ENCODE measurements at places on chromosomes 2 and 18.

DNA sequence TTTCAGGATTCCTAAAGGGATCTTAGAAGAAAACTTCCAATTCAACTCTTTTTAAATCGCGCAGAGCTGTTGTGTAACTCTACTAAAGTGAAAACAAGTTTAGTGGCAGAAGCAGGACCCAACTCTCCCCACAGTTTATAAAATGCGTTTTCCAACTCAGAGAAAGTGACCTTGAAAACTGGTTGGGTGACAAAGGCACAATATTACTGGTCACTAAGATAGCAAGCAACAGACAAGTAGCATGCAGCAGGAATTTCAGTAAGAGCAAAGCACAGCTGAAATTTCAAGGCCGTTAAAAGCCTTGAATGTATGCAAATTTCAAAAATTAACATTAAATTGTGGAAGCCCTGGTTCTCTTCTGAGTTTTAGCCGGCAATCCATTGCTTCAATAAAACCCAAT is 66.9 kb downstream of the STK39 start:
- no peak for DNase-seq

DNA sequence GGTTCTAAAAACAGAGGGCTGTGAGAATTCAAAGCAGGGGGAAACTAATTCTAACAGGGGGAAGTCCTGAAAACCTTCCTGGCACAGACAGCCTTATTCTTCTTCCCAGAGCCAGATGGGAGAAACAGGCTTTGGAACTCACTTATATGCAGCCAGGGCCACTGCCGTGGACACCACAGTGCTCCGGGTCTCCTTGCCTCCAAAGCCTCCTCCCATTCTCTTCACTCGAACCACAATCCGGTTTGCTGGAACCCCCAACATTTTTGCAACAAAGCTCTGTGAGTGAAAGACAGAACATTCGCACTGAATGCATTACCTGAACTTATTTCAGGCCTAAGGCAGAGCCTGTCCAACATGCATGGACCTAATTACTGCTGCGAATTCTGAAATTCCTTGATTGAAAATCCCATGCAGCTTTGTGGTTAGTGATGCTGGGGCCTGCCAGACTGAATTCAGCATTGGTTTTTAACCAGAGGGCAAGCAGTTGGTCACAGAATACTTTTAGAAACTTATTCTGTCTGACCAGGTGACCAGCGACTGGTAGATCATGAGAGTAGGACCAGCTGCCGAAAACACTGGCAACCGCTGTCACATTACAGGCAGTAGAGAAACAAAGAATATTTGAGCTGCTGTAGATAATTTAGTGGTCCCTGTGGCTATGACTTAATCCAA is 48.6 kb downstream of the XDH start:
- no peak for DNase-seq

- DNase-seq: no peak
Measured at GRCh38 chr2:38461470-38461869, 84.4 kb upstream of the ATL2 start.

DNA sequence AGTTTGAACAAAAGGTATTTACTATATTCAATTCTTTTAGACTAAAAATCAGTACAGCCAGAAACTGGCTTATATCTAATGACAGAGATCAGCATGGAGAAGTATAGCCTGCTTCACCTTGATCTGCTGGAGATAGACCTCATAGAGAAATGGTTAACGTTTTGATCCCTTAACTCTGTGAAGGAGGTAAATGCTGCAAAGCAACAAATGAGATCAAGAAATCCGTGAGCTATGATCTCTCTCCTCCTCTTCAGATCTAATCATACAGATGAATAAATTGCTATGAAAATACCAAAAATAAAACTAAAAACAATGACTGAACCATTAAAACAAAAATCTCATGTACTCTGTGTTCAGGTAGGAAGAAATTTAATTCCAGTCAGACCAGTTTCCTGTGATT is 42.8 kb downstream of the KLHL14 start:
- no peak for DNase-seq

GRCh38 chr2:136020831-136021230 is 35.4 kb upstream of the DARS1 start:
- DNase-seq: no peak
